Smooth muscle cell of the brain vasculature (primary cell): ENCODE measurements at places on chromosomes 2 and 18.
A peak's percentile ranks its signal among the peaks of the same experiment; 100 is the strongest.

GRCh38 chr2:12987246-12987645 is 270.5 kb downstream of the TRIB2 start:
- DNase-seq = no peak

GRCh38 chr2:181894381-181894780 is 2.9 kb downstream of the ITPRID2 start:
- no peak for DNase-seq

DNA sequence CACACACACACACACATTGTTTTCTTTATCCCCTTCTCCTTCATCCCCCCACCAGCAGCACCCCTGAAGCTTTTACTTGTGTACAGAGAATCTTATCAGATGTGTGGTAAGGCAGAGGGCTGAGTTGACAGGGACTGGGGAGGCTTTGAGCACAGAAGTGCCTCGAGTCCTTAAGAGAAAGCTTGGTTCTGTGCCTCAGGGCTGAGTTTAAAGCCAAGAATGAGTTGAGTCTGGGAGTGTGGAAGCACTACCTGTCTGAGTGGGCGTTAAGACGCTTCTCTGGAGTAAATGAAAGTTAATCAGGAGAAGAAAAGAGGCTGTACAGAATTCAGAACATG is 2.7 kb downstream of the ID2 start:
- DNase-seq = no peak

DNA sequence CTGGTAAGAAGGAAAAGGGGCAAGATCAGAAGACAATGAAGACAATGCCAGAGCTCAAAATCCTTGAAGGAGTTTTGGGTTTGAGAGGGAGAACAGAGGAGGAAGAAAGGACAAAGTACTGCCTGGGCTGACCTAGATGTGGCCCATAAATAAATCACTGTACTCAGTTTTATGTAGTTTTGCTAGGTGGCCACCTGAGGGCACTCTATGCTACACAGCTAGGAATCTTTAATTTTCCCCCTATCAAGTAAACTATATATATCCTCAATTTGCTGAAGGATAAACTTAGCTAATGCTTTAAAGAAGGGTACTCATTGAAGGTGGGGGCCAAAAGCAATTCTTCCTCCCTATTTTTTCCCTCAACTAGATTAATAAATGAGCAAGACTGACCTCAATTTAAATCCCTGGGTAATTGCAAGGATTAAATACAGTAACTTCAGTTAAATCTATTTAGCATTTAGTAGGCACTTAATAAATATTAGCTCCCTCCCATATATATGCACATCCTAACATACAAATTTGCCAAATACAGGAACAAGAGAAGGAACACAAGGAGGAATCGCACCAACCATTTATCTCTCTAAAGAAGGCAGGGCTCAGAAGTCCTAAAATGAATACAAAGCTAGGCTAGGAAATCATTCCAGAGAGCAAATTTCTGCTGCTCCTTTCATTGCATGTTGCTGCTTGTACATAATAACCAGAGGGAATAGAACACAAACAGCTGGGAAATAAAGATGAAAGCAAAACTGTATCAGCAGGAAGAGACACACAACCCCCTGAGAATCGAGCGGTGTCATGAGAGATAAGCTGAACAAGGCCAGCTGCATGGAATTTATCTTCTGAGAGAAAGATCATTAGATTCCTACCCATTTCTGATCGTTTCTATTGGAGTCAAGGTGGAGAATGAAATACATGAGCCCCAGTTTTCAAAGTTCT is 540.1 kb downstream of the NRXN1 start:
- peak; percentile 10 for DNase-seq

GRCh38 chr18:79948719-79949411 is 2.6 kb downstream of the SLC66A2 start:
- no peak for DNase-seq

DNA sequence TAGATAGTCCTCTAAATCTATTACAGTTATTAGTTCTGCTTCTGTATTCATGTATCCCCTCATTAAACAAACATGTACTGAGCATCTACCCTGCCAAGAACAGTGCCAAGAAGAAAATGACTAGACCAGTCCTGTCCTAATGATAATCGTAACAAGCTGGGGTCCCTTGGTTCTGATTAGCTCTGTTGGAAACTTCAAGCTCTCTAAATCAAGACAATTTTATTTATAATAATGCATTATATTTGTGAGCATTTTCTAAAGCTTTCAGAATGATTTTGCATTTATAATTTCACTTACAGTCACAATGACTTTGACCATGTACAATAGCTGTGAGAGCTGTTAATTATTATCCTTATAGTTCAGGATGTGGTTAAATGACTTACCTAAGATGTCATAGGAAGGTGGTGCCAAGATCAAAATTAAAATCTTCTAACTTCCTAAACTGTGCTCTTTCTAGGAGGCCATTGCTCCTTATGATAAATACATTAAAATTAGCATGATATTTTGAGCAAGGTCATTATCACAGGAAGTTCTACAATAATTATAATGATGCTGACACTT is 336.5 kb upstream of the SLC39A10 start:
- DNase-seq = no peak

DNA sequence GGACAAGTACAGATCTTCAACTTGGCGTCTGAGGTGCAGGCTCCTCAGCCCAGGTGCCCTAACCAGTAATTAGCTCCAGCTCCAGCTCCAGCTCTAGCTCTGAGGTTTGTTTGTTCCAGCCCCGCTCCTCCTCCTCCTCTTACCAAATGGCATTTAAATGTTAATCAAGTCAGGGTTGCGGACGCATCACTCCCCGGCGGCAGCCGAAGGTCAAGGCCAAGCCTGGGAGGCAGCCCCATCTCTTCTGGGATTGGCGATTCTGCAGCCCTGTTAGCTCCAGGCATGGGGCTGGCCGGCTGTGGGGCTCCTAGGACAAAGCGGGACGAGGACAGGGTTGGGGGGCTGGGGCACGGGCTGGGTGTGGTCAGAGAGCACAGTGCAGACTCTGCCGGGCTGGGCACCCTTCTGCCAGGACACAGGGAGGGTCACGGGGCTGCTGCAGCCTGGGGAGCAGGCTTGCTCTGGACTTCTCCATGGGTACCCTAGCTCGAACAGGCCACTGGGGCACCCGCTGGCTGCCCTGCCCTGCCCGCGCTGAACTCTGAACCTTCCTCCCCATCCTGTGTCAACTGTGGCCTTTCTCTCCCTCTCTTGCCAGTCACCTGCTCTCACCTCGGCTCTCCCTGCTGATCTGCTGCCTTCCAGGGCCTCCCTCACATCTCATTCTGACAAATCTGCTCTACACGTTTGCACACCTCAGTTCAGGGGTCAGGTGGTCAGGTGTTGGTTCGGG is 203.3 kb downstream of the CELF4 start:
- DNase-seq = no peak

GRCh38 chr2:54695378-54695777 is 28.1 kb upstream of the EML6 start:
- no peak for DNase-seq

DNA sequence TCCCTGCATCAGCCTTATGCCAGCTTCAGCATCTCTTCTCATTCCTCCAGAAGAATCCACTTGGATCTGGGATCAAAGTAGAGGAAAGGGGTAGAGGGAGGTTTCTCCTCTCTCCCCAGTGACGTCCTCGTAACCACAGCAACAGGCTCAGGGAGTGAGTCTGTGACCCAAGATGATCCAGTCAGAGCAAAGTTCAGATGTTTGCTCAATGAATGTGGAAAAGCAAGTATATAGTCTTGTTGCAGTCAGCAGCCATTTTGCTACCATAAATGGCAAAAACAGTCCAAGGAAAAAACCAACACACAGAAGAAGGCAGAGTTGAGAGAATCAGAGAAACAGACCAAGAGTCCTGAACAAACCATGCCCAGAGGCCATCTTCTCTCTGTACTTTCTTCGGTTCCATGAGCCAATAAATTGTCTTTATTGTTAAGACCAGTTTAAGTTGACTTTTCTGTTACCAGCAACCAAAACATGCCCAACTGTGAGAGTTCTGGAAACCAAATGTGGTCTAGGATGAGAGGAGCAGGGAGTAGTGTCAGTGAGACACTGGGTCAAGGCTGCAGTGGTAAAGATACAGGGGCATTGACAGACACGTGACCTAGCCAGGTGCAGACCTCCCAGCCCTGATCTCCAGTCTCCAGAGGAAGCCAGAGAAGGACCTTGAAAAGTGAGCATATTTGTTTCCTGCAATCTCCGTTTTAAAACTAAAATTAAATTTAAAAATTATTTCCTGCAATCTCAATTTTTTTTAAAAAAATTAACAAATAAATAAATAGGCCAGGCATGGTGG is 3.2 kb upstream of the CXCR1 start:
- no peak for DNase-seq

GRCh38 chr2:160390544-160391455 is 102.8 kb downstream of the RBMS1 start:
- no peak for DNase-seq

DNA sequence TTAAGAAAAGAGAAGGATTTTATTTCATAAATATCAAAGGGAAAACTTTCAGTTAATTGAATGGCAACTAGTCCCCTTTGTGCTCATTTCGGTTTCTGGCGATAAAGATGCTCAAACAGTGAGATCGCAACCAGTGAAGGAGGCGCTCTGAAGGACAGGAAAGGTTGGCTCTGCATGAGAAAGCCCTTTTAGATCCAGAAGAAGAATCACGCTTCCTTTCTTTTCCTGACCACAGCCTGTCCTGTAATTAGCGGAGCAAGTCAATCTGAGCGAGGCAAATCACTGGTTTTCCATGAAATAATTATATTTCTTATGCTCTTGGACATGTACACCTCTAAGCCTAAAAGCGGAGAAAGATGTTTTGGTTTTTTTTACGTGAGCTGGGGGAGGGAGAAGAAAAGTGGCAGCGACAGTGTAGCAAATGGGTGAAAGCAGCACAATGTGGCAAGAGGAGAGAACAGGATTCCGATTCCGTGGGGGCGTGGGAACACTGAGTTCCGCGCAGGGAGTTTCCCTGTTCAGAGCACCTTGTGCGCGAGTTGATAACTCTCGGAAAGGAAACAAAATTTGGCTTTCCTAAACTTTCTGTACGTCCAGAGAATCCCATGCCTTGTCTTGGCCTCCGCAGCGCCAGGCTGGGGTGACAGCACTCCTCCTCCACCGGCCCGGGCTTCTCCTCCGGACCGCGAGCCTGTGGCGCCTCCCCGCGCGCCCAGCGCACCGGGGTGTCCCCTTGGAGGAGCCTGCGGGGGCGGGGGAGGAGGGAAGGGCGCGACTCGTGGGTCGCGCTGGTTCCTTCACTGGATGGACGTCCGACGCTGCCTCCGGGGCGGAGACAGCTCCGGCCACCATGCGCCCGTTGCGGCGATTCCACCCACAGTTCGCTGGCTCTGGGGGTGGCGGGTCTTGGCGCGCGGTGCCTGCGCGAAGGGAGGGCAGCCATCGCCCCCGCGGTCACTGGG is 620 bp upstream of the SLC9A2 start:
- no peak for DNase-seq

DNA sequence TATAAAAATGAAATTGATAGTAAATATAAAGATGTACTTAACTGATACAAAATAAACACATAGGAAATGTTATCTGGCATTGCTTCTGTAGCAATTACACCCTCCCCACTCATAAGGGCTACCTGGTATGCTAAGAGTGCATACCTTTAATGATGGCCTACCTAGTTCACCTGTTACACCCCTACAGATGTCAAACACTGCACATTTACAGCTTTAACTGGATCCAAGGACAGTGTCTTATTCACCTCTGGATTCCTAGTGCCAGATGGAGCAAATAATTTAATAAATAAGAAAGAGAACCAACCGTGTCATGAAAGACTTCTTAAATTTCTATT is 15.3 kb upstream of the SEC11C start:
- no peak for DNase-seq

- DNase-seq = peak; percentile 17
These were observed 70.3 kb upstream of the CWC22 start for GRCh38 chr2:180077295-180077906.

- DNase-seq = no peak
These were observed 59.9 kb upstream of the REG3A start for GRCh38 chr2:79219383-79219988.

DNA sequence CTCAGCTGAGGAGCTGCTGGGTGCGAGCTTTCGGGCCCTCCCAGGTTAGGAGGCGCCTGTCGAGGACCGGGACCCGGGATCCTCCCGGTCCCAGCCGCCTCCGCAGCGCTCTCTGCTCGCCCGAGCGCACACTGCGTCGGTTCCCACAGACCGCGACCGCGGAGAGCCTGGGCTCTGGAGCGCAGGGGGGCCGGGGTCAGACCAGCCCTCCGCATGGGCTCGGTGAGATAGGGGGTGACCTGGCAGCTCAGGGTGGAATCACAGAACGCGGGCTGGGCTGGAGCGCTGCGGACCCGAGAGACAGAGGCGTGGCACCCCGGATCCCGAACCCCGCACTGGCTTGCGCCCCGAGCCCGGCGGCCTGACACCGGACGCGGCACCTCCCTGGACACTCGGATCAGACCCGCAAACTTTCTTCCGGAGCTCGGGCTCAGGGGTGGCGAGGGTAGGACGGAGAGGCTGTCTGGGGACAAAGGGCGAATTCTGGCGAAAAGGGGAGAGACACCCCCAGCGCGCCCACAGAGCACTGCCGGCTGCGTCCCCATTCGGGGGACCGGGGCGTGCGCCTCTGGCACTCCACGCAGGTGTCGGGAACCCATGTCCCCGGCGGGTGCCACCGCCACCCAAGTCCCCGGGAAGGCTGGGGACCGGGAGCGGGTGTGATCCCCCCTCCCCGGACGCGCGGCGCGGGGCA is 612 bp downstream of the DIPK1C start:
- no peak for DNase-seq

DNA sequence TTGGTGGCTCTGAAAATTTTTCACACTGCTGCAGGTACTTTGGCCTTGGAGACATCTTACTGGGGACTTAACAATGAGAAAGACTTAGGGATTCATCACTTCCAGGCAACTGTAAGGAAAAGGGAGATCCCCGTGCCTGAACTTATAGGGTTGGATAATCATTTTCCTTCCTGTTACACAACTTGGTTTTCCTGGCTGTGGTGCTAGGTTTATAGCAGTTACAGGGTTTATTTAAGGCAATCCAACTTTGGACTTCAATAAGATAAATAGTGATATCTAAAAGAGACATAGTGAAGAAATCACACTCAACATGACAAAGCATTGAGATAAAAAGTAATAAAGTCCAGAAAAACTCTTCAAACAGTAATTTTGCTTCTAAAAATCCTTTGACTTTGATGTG is 70.2 kb upstream of the RAPH1 start:
- no peak for DNase-seq

GRCh38 chr2:120545521-120546047 is 190.1 kb upstream of the GLI2 start:
- no peak for DNase-seq

- DNase-seq = no peak
These were observed 61.0 kb downstream of the CACNB4 start for GRCh38 chr2:152037743-152038435.
